Activated T-helper 1 cell treated with anti-CD3 and anti-CD28 coated beads, Interleukin-2, amount 50 U/mL, for 16 hours (primary cell): ENCODE measurements at places on chromosomes 12 and 14.

- DNase-seq, result no peak
These were observed 74.9 kb downstream of the RMST start for GRCh38 chr12:97537501-97537900.

GRCh38 chr14:102126807-102127455, 12.8 kb upstream of the WDR20 start:
- DNase-seq, result no peak

- DNase-seq, result no peak
These were observed at the start of gene PLBD1 for GRCh38 chr12:14567351-14568162. Gene PLBD1 (minus strand): TSS chr12:14567883. CDS start chr12:14567696, 187 bp downstream.

DNA sequence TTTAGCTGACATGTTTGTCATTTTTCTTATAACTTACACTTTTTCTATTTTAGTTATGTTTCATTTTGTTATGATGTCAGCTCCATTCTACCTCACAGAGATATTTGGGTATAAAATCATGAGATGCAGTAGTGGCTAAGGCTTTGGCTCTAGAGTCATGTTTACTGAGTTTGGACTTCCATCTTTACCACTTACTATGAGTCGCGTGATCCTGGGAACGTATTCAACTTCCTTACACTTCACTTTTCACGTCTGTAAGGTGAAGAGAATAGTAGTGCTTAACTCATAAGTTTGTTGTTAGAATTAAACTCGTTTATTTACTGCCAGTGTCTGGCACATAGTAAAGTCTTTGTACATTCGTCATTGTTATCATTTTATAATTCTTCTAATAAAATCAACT, 126.3 kb downstream of the ERC1 start:
- no peak for DNase-seq

- DNase-seq, result no peak
These were observed 19.4 kb upstream of the IFNG start for GRCh38 chr12:68178774-68179439.

- no peak for DNase-seq
These were observed 26.2 kb upstream of the PDE3A start for GRCh38 chr12:20342111-20342510.

DNA sequence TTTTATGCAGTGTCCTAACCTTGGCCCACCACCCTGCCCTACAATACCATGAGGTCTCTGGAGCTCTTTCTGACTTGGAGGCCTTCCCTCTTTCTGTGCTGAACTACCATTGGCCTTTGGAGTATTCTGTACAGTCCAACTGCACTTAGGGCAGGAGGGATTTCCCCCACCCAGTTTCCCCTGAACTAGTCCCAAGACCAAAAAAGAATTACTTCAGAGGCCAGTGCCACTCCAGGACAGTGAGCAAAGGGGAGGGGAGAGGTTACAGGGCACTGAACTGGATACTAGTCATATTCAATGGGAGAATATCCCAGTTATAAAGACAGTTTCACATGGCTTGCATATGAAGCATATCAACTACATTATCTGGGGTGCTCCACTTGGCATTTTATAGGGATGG, 6.1 kb downstream of the SLCO1A2 start:
- DNase-seq, result no peak

GRCh38 chr12:66694666-66695613, 16.1 kb upstream of the GRIP1 start:
- no peak for DNase-seq

DNA sequence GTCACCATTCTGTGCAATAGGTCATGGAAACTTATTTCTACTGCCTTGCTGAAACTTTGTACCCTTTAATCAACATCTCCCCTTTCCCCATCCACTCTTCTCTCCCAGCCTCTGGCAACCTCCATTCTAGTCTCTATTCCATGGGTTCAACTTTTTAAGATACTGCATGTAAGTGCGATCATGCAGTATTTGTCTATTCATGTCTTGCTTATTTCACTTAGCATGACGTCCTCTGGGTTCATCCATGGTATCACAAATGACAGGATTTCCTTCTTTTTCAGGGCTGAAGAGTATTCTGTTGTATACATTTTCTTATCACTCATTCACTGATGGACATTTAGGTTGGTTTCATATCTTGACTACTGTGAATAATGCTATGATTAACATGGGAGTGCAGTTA, 222.4 kb downstream of the PAX9 start:
- no peak for DNase-seq

GRCh38 chr14:55964091-55964490, 154.1 kb upstream of the PELI2 start:
- no peak for DNase-seq

- no peak for DNase-seq
These were observed 12.1 kb downstream of the ETV6 start for GRCh38 chr12:11661491-11662089.

DNA sequence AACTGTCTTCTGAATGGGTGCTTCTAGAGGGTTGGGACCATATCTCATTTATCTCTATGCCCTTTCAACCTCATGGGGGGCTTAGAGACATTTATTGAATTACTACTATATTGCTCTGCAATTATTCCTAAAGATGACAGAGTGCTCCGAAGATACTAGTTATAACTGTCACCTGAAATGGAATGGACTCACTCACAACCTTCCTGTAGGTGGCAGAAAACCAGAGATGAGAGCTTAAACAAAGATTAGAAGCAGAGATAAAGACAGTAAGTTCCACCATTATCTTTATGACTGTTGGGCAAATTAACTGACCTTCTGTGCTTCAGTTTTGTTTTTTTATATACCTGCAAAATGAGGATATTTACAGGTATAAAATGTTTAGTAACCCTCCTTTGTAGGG, 31.5 kb upstream of the GTF2A1 start:
- DNase-seq, result no peak
